Activated B cell treated with CpG ODN at 0.5 μM for 24 hours (primary cell): ENCODE measurements at places on chromosomes 2 and 18. TPM values are rescaled to one million over a fixed set of nuclear protein-coding genes. Genes with fewer than 3 reads are reported as not detected.

GRCh38 chr2:44674473-44675284 is 266.8 kb upstream of the SIX3 start:
- no peak for DNase-seq

DNA sequence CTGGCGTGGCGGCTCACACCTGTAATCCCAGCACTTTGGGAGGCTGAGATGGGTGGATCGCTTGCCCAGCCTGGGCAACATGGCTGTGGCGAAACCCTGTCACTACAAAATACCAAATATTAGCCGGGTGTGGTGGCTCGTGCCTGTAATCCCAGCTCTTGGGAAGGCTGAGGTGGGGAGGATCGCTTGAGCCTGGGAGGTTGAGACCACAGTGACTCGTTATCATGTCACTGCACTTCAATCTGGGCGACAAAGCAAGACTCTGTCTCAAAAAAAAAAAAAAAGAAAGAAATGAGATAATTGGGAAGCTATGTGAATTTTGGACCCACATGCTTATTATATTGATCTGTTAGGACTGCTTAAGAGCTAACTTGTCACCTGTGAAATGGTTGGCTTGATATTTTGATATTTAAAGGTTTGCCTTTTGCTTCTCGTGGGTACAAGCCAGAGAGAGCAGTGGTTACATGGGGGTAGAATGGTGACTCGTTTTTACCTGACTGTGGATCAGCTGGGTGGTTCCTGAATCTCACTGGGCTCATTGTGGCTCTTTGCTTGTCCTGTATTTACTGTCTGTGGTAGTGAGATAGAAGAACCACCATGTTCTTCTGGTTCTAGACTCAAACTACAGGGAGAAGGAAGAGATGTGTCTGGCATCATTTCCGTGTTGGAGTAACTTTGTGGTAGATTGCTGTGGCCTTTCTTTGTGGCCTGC is 28.9 kb downstream of the ZNF532 start:
- DNase-seq, result no peak

The NCOA1 gene
- 44.9 and 49.5 TPM in 2 replicates for total RNA-seq

The RGPD8 gene
- total RNA-seq, result 16.4 and 26.6 TPM in 2 replicates

DNA sequence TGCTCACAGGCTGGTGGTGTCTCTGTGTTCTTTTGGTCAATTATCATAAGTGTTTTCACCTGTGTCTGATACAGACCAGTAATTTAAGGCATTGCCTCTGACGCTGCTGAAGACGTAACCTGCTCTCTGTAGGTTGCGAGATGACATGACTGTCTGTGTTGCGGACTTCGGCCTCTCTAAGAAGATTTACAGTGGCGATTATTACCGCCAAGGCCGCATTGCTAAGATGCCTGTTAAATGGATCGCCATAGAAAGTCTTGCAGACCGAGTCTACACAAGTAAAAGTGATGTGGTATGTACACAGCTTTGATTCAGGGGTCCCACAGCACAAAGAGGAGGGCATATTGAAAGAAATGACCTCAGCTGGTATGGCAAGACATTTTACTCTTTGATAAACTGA is 33.8 kb upstream of the TMEM87B start:
- DNase-seq, result no peak

DNA sequence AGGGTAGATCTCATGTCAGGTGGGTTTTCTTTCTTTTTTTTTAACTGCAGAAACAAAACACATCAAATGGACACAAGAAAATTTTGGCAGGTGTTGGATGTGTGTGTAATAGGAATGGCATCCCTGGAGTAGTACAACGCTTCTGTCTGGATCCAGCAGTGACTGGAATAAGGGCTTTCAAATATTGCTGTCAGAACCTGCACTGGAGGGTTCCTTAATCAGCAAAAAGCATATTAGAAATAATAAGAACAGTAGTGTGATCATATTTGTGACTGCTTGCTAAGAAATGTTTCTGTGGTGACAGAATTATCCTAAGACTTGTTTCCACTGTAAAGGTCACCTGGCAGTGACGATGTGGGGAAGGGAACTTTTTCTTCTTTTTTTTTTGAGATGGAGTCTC is 30.8 kb downstream of the CREG2 start:
- DNase-seq, result no peak

DNA sequence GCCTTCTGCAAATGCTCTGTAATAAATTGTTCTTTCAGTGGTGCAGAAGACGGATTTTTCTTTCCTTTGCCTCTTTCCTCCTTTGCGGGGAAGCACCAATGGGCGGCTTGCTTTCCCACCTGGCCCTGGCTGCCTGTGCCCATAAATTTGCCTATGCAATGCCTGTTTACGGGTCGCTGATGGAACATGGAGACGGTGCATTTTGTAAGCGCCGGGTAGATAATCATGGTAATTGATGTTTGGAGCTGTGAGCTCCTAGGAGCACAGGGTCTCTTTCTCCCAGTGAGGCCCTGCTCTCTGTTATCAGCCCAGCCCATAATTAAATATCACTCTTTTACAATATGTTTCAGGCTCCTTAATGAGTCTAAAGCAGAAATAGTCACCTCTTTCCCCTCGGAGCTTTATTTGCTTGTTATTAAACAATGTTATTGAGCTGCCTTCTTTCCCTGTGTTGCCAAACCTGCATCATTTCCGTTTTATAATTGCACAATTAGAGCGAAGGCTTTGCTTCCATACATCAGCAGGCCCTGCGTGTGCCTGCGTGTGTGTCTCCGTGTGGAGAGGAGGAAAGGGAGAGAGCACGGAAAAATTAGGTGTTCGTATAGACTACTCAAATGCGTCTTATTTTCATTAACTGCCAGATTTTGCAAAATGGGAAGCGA is 437.4 kb upstream of the POU3F3 start:
- DNase-seq, result no peak

- no peak for DNase-seq
Measured at GRCh38 chr18:47868744-47869143, 61.7 kb downstream of the SMAD2 start.

The SIX2 gene
- not detected in 2 replicates for total RNA-seq

GRCh38 chr2:219426534-219427136 is 8.0 kb upstream of the SPEG start:
- DNase-seq, result no peak

DNA sequence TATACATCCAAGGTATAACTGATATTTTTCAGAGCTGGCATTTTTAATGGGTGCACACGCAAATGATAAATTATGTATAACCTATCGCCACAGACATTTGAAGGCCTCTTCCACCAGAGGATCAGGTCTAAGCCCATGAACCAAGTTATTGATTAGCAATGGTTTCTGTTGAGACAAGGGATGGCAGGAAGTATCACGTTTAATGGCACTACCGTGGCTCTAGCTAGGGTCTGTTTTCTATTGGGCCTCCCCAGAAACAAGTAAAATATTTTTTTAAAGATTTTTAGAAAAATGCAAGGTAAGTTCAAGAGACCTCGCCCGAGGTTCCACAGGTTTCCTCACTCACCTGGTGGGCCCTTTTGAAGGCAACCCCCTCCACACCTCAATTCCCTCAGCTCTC is 667 bp downstream of the GFPT1 start:
- DNase-seq, result no peak
